ENCODE measurements at places on chromosomes 7 and 10.

GRCh38 chr7:144436500-144436899 is 33.0 kb upstream of the NOBOX start:
- no peak for DNase-seq

DNA sequence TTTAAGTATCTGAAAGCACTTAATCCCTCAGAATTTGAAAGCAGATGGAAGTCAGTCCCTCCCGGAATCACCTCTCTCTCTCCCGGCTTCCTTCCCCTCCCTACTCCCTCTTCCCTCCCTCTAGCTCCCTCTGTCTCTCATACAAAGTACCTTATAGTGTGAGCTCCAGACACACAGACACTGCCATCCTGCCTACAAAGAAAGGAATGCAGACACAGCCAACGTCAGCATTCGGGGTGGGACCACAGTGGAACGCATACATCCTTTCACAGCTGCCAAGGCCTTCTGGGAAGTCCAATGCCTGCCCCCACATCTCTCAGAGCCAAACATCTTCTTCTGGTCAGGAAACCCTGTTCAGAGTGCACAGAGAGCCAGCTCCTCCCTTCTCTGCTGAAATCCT is 9.3 kb downstream of the NOD1 start:
- DNase-seq = no peak

DNA sequence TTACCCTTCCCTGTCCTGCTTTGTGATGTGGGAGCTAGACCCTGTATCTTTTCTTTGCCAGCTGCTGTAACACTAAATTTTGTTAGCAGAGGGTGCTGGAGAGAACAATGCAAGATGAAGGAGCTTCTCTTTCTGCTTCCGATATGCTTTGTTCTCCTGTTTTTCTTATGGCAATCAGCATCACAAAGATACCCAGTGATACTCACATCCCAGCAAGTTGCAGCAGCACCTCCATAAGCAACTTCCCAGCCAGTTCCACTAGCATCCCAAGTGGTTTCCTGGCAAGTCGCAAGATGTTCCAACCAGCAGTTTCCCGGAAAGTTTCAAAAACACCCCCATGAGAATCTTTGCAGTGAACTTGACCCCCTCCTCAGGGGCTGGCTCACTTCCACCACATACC is 148.6 kb downstream of the IMMP2L start:
- DNase-seq = no peak

DNA sequence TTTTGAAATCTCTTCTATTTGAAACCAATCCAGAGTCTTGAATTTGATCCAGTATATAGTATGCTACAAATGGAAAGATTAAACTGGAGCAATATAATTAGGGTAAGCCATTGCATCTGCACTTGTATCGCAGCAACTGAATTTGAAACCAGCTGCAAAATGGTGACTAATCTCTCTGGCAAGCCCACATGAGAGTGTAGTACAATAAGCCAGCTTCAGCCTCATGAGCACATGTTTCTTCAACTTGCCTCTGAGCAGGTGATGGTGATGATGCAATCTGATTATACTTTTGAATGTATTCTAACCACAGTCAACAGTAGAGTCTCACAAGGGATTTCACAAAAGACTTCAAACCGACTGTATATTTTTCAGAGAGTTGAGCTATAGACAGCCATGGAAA is 829 bp upstream of the RPA3 start:
- DNase-seq = peak; percentile 15

GRCh38 chr10:36880898-36881297 is 244.5 kb upstream of the ANKRD30A start:
- DNase-seq = no peak

DNA sequence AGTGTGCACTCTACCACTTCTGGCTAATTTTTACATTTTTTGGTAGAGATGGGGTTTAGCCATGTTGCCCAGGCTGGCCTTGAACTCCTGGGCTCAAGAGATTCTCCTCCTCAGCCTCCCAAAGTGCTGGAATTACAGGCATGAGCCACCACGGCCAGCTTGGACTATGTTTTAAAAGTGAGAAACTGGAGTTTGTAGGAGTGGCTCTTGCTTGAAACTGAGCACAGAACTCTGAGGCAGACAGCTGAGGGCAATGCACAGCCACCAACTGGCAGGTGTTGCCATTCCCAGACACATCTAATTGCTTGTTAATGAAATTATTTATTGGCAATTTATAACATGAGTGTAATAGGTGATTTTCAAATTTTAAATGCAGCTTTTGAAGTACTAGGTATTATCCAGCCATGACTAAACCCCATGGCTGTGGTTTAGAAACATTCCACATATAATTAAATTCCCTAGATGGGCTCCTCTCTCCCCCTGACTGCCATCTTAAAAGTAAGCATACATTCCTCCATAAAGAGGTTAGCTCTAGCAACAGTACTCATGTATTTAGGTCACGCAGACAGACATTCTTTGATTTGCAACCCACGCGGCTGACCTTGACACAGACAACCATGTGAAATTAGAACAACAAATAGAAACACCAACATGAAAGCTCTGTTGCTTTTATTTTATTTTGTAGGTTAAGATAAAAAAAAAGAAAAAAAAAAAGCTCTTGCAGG is 19.8 kb downstream of the PANK1 start:
- DNase-seq = no peak
